Kasumi-1 (cell line): ENCODE measurements at places on chromosomes 11 and 22.

GRCh38 chr11:113725407-113725806 lies 19.3 kb upstream of the TMPRSS5 start:
- DNase-seq = no peak

- no peak for DNase-seq
Observed at GRCh38 chr11:35862666-35863065, 81.2 kb upstream of the LDLRAD3 start.

GRCh38 chr11:106399076-106399511 lies 321.6 kb downstream of the AASDHPPT start:
- DNase-seq = no peak

- DNase-seq = no peak
Observed at GRCh38 chr22:44538518-44539315, 40.7 kb upstream of the RTL6 start.

GRCh38 chr11:43954241-43954640 lies 11.8 kb downstream of the C11orf96 start:
- DNase-seq = no peak
